ENCODE measurements at places on chromosomes 3 and 15.

DNA sequence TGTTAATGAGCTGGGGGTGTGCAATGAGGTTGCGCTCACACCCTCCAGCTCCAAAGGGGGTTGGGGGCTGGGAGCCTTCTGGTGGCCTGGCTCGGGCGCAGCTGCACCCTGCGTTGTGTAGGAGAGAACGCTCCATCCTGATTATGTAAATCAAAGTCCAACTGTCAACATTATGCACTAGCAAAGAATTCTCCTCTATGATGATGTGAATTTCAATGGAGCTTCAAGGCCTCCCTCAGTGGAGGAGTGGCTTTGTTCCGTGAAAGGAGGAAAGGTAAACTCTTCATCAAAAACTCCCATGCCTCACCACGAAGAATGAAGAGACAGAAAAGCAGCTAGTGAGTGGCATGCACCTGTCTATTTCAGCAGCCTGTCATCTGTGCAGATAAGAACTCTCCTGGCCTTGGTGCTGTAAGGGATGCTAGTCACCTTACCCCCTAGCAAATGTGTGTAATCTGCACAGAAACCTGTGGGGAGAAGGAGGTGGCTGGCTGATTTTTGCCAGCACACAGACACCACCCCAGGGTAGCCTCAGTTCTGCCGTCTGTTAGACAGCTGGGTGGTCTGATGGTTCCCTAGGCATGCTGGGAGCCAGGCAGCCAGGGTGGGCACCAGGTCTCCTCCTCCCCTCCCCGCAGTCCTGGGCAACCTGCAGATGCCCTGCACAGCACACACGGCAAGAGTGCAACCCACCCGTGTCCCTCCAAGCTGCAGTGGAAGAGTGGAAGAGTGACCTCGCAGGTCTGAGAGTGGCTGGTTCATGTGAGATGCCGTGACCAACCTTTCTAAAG is 47.0 kb upstream of the TRPM1 start:
- no peak for DNase-seq

DNA sequence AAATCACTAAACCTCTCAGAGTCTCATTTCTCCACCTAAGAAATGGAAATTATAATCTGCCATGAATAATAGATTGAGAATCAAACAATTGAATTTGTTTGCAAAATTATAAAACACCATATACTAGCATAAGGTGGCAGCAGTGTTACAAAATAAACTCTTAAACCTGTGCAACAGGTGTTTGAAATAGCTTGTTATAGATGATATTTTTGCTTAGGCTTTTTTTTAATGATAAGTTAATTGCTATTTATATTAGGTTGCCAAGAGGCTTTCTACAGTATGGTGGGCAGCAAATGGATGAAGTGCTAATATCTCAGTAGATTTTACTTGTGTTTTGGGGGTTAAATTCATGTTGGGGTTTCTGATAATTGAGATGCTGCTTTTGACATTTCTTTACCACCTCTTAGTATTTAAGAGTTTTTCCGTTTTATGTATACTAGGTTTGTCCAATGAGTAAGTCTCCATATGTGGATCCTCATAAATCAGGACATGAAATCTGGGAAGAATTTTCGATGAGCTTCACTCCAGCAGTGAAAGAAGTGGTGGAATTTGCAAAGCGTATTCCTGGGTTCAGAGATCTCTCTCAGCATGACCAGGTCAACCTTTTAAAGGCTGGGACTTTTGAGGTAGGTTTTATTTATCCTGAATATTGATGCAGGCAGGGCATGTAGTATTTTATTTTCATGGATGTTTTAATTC is 19.6 kb downstream of the NR1D2 start:
- DNase-seq, result no peak

DNA sequence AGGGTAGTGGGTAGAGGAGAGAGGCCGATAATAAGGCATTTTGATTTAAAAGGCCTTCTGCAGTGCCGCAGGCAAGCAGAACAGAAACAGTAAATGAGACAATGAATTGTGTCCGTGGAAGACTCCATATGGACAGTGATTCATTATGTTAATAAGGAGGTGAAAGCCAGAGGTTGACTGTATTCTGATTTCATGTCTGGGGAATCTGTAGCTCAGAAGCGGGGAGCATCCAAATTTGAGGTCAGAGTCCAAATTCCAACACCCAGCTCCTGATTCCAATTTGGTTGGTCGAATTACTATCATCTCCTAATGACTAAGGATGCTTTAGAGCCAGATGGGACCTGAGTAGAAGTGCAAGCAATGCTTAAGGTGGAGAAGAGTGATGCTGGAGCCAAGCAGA is 1.0 kb upstream of the TBC1D21 start:
- no peak for DNase-seq

- peak; percentile 71 for DNase-seq
Observed at GRCh38 chr3:194364652-194365434, 4.7 kb downstream of the LRRC15 start.

- DNase-seq, result no peak
Observed at GRCh38 chr3:142210608-142211007, 14.8 kb downstream of the GK5 start.

DNA sequence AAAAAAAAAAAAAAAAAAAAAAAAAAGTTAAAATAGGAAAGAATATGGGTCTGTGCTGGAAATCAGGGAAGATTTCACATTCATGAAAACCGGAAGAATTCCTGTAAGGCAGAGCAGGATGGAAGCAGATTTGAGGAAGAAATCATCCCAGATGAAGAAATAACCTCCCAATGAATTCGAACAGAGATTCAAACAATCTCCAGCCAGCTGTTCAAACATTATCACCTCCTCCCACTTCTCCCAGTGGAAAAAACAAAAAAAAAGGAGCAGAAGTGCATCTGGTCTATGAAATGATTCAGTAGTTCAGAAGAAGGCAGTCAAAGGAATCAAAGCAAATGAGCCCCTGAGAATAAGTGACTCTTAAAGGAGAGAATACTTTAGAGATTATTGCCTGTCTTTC is 33.1 kb downstream of the CP start:
- DNase-seq, result no peak

DNA sequence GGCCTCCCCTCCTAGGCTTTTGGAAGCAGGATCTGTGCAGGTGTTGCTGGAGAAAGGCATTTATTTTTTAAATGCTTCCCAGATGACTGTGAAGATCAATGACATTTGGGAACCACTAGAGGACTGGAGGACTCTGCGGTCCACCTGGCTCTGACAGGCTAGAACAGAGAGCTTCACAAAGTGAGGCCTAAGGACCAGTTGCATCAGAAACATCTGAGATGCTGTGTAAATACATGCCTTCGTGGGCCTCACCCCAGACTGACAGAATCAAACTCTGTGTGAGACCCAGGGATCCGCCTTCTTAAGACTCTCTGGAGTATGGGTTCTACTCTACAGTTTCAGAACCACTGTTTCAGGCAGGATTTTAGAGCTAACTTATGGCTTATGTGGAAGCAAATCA is 105.0 kb upstream of the ICE2 start:
- DNase-seq, result no peak

DNA sequence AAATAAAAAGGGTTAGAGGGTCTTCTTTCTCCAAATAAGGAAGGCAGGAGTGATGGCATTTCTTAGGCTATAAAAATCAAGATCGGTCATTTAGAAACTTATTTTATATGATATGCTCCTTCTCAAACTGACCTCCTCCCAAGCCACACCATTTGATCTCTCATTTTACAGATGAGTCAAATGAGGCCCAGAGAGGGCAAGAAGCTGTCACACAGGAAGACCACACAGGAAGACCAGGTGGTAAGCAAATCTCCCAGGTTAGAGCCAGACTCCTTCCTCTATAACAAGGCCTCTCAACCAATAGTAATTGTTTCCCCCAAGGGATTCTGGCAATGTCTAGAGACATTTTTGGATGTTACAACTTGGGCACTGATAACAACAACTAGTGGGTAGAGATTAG is 13.8 kb downstream of the TLE3 start:
- no peak for DNase-seq

DNA sequence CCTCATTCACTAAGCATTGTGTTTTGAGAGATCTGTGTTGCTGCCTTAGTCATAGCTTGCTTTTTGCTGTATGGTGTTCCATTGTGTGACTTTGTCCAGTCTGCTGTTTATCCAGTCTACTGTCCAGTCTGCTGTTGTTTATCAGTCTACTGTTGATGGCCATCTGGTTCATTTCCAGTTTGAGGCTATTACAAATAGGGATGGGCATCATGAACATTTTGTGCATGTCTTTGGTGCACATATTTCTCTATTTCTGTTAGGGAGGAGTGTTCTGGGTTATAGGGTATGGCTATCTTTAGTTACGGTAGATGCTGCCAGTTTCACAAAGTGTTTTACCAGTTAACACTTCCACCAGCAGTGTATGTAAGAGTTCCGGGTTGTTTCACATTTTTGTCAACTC is 22.2 kb upstream of the CLEC3B start:
- no peak for DNase-seq

- peak; percentile 24 for DNase-seq
Observed at GRCh38 chr3:50428007-50428633, 68.8 kb upstream of the TMEM115 start.

DNA sequence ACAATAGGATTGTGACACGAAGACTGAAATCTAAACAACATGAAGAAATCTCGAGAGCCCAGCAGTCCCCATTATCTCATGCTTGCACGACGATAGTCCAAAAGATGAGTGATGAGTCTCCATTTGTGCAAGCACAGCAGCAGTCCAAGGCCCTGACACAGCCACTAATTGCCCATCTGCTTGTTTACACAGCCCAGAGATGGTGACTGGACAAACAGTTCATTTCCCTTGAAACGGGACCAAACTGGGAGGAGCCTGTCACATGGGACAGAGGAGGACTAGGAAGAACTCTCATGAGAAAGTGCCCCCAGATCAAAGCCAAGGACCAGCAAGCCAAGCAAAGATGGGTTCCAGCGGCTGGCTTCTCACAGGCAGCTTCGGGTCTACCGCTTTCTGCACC is 121.0 kb downstream of the GREM1 start:
- no peak for DNase-seq

DNA sequence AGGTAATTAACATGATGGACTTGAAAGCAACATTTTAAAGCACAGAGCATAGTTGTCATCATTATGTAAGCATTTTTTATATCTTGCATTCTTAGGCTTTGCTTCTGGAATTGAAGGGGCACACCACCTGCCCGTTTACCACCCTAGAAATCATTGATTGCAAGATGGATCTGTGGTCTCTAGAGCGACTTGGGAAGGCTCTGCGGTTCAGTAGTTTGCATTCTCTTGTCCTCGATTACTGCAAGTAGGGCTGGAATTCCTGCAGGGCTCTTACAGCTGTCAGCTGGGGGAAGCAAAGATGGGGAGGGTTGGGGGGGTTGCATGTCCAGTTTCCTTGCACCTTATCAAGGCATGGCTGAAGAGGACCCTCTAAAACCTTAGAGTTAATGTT is 56.7 kb upstream of the RNF7 start:
- peak; percentile 64 for DNase-seq

- no peak for DNase-seq
Observed at GRCh38 chr3:81554388-81554787, 207.1 kb downstream of the GBE1 start.

DNA sequence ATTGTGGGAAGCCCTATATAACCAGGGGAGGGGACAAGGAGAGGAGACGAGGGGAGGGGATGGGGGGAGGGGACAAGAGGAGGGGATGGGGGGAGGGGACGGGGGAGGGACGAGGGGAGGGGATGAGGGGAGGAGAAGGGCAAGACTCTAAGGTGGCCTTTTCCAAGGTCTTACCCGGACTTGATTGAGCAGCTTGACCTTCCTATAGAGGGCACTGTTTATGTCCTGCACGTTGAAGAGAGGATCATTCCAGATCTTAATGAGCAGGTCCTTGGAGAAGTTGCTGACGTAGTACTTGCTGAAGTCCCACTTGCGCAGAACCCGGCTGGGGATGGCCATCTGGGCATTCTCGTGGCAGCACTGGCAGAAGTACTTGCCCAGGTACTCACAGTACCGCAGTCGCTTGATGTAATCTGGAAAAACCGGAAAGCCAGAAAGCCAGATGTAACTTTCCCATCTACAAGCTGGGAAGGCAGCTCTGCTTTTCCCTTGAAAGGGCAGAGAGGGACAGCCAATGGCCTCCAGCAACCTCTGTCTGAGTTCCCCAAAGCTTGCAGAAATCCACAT is 55.7 kb downstream of the RUBCN start:
- DNase-seq, result no peak

GRCh38 chr3:182597621-182598041 is 195.7 kb upstream of the ATP11B start:
- no peak for DNase-seq

- DNase-seq, result no peak
Observed at GRCh38 chr15:44720460-44721176, 9.3 kb downstream of the B2M start.

DNA sequence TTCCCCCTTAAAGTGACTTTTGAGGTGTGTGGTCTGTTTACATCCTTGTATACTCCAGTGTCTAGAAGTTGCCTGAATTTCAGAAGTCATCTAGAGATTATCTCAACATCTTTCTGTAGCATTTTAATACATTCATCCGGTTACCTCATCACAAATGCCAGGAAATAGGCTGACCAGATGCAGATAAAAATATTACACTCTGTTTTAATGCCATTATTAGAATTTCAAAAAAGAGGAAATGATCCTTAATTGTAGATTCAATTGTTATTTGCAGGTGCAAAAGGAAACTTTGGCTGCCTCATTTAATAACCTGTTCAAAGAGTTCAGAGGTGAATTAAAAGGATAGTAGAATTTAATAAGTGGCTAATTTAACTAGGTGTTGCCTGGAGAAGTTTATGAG is 290.9 kb downstream of the C3orf38 start:
- DNase-seq, result no peak

DNA sequence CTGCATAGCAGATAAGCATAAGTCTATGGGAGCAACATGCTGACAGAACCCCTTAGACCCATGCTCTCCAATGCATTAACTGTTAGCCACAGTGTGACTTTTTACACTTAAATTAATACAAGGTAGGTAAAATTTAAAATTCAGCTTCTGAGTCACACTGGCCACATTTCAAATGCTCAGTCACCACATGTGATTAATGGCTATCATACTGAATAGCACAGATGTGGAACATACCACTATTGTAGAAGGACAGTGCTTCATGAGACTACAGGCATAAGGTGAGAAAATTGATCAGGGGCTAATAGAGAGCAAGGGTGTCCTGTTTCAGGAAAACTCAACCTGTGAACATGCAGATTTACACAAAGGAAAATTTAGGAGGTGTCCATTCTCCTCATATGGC is 357.0 kb upstream of the SEMA6D start:
- DNase-seq, result no peak

DNA sequence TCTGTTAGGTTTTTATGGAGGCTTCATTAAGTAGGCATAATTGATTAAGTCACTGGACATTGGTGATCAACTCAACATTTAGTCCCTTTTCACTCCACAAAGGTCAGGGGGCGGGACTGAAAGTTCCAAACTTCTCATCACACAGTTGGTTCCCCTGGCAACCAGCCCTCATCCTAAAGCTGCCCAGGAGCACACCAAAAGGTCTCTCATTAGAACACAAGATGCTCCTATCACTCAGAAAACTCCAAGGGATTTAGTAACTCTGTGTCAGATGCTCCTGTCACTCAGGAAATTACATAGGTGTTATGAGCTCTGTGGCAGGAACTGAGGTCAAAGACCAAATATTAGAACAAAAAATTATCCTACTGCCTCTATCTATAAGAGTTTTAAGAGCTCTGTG is 321.5 kb downstream of the OTOL1 start:
- DNase-seq, result no peak

Data from DMS79 treated with DMSO at 0.1 percent for 48 hours (cell line).